AG08395 (cell line): ENCODE measurements at places on chromosomes 11 and 22.

GRCh38 chr11:131311776-131312514, 58.5 kb upstream of the NTM start:
- no peak for DNase-seq

DNA sequence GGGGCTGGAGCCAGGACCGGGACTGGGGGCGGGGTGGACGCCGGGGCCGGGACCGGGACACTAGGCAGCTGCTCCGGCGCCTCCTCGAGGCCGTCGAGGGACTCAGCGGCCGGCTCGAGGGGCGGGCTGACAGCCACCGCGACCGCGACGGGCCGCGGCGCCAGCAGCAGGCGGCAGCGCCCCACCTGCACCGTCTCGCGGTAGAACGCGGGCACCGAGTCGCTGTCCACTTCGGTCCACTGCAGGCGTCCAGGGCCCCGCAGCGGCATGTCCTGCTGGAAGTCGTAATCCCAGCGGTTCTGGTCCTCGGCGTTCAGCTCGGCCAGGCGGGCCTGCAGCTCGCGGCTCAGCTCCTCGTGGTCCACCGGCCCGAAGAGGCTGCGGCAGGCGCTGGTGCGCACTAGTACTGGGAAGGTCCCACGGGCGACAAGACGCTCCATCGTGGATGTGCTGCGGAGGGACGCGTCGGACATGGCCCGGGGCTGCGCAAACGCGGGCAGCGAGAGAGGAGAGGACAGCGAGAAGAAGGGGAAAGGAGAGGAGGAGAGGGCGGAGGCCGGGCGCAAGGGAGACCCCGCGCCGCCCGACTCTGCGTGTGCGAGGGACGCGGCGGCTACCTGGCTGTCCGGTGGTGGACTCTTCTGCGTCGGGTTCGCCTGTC, 428 bp downstream of the CDKN1C start:
- peak; percentile 67 for DNase-seq

GRCh38 chr22:32661296-32661695, 140.2 kb upstream of the TIMP3 start:
- DNase-seq: peak; percentile 82

GRCh38 chr11:12179019-12179418, 68.6 kb downstream of the MICAL2 start:
- no peak for DNase-seq

GRCh38 chr11:117511931-117512539, 184.4 kb downstream of the CEP164 start:
- no peak for DNase-seq

DNA sequence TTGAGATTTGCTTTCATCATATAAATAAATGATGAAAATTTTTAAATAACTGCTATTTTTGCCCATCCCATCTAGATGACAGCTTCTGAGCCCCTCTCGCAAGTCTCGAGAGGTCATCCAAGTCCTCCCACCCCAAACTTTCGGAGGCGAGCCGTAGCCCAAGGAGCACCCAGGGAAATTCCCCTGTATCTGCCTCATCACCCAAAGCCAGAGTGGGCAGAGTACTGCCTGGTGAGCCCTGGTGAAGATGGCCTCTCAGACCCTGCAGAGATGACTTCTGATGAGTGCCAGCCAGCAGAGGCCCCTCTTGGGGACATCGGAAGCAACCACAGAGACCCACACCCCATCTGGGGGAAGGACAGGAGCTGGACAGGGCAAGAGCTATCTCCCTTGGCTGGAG, 83.9 kb upstream of the PARVA start:
- DNase-seq: no peak

DNA sequence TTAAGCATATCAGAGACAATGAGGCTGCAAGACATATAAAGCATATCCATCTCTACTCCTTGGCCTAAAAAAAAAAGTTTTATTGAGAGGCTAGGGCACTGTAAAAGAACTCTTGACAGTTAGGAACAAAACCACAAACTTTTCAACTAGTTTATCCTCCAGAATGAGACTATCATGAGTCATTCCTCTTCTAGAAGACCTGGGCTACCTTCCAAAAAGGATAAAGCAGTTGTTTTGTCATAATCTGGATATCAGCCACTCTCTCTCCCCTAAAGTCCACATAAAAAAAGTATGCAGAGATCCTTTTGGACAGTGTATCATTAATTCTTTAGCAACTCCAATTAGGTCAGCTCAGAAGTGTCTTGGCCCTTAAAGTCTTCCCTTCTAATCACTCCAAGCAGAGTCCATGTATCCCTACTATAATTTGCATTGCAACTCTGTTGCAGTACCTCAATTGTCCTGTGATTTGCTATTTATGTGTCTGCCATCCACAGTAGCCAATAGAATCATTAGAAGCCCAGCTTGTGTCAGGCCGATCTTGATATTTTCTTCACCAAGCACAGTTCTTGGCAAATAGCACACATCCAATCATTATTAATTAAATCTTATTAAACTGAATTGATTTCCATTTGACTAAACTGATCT, 10.4 kb downstream of the OR51T1 start:
- peak; percentile 87 for DNase-seq

GRCh38 chr11:116403794-116404461, 368.9 kb downstream of the BUD13 start:
- DNase-seq: no peak

DNA sequence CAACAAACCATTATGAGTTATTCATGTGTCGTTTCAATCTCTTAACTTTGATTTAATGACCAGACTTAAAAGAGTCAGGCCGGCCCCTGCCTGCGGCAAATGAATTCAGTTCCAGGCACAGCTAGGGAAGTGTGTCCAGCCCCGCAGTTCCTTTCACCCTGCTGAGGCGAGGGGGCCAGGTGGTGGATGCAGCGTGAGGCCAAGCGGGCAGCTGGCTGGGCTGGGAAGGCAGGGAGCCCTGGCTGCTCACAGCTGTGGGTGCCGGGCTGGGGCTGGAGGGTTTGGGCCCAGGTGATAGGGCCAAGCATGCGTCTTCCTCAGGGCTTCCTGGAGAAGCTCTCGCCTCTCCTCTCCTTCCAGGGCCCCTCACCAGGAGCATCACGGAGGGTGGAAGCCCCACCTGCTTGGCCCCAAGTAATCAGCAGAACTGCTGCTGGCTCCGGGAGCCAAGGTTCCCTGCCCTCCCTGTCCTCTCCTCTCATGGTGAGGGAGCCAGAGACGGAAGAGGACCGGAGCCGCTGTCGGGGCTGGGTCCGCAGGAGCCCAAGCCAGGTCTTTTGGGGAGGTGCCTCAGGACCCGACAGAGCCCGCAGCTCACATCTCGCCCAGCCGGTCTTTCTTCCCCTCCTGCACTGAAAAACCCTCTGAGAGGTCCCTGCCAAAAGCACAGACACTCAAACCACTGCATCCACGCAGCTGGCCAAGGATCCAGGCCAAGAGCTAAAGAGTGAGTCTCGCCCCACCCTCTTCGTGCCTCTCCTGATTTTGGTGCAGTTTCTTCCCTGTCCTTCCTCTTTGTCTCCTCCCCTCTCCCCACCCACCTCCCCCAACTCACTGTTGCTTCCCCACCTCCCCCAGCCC, 97.0 kb downstream of the ST3GAL4 start:
- no peak for DNase-seq

DNA sequence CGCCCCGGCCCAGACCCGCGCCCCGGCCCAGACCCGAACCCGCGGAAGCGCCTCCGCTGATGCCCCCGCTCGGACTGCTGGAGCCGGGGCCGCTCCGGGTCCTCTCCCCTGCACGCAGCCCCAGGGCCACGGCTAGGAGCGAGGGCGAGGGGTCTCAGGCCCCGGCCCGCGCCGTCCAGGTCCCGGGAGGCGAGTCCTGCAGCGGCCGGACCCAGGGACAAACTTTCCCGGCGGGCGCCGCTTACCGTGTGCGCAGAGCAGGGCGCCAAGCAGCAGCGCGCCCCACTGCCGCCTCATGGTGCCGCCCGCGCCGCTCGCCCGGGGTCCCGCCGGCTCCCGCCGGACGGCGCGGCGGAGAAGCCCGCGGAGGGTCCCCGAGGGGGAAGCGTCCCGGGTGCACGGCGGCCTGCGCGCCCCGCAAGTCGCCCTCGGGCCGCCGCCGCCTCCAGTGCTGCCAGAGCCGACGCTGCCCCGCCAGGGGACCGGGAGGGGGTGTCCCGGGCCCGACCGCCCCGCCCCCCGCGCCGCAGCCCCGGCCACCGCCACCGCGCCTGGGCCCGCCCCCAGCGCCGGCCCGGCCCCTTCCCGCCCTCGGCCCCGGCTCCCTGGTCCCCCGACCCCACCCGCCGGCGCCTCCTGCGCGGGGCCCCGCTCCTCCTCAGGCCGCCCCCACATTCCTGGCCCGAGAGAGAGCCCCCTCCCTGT, at the start of gene LRP4:
LRP4 (minus strand) TSS at position 468 of the 705 bp plus-strand sequence; CDS start at position 297, 171 bp downstream.
- DNase-seq: no peak

- no peak for DNase-seq
Observed at GRCh38 chr11:44746894-44747293, 20.1 kb downstream of the TSPAN18 start.

- DNase-seq: no peak
Observed at GRCh38 chr11:72637198-72637597, 37.0 kb downstream of the PDE2A start.

- no peak for DNase-seq
Observed at GRCh38 chr22:43996170-43996980, 27.7 kb upstream of the PARVB start.

DNA sequence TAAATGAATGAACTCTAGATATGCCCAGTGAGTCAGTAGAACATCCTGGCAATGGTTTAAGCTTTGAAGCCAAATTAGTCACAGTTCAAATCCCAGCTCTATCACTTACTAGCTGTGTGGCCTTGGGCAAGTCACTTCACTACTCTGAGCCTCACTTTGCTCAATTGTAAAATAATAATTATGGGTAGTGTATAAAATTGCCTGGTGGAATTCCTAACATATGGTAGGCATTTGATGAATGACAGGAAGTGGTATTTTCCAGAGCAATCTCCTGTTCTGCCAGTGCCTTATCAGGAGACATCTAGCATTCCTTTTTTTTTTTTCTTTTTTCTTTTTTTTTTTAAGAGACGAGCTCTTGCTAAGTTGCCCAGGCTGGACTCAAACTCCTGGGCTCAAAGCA, 13.0 kb downstream of the SCN4B start:
- DNase-seq: no peak

DNA sequence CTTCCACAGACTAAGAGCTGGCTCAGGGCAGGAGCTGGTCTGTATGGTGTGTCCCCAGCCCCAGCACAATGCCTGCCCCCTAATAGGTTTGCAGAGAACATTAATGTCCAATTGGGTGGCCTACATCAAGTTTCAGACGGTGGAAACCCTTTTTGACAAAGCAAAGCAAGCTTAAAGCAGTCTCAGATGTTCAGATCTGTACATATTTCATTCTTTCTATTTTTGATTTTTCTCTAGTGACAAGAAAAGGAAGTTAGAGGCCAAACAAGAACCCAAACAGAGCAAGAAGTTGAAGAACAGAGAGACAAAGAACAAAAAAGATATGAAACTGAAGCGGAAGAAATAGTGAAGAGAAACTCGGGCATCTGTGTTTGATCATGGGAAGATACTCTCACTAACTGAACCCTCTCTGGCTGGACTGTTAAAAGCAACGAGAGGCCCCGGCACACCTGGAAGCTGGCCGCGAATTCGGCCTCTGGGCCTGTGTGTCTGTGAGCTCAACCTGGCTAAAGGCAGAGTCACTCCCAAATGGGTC, 40.5 kb downstream of the NAT10 start:
- no peak for DNase-seq

- no peak for DNase-seq
Observed at GRCh38 chr11:47991266-47991830, 11.0 kb downstream of the PTPRJ start.

- no peak for DNase-seq
Observed at GRCh38 chr11:123185326-123185725, 9.7 kb downstream of the CLMP start.

DNA sequence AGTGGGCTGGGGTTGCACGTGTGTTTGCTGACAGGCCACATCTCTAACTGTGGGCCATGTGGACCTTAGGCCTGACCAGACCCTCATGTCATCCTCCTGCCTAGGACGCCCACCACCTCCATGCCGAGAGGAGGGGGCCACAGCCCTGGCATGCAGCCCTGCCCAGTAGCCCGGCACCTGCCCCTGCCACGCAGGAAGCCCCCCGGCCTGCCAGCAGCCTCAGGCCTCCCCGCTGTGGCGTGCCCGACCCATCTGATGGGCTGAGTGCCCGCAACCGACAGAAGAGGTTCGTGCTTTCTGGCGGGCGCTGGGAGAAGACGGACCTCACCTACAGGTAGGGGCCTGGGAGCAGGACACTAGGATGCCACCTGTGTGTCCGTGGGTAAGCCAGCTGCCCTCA, 6.4 kb downstream of the MMP11 start:
- no peak for DNase-seq

DNA sequence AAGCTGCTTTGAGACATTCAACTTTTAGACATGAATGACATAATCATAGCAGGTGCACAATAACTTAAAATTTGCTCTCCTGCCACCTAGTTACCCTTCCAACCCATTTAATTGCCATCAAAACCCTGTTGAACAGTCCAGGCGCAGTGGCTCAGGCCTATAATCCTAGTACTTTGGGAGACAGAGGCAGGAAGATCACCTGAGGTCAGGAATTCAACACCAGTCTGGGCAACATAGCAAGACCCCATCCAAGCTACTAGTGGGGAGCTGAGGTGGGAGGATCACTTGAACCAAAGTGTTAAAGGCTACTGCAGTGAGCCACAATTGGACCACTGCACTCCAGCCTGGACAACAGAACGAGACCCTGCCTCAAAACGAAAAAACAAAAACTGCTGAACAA, 4.0 kb upstream of the PHF21A start:
- DNase-seq: no peak

GRCh38 chr11:76455331-76455730, 10.5 kb downstream of the EMSY start:
- no peak for DNase-seq

DNA sequence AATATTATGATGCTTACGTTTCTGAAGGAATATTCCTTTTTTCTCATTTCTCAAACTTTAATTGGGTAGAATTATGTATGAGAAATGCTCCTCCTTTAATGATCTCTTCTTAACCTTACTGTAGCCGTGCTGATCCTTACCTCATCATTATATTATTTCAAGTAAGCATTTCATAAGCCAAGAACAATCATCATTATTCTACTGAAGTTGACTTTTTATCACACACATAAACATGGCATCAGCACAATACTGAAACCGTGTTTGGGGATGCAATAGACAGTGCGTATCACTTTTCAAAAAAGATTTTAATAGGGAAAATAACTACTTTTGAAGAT, 162.8 kb downstream of the ARHGAP42 start:
- no peak for DNase-seq

DNA sequence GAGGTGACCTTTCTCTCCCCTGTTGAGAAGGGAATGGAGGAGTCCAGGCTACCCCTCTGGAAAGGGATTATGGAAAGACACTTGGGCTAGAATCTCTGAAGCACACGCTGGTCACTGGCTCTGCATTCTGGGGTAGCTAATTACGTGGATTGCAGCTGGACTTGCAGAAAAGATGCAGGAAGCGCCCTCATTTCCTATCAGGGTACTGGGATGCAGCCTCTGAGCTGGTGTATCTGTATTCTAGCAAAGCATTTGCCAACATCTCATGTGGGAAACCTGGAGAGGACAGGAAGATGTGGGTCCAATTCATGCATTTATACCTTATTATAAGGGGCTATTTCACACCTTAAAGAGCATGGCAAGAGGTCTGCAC, 44.3 kb downstream of the CD82 start:
- DNase-seq: no peak

DNA sequence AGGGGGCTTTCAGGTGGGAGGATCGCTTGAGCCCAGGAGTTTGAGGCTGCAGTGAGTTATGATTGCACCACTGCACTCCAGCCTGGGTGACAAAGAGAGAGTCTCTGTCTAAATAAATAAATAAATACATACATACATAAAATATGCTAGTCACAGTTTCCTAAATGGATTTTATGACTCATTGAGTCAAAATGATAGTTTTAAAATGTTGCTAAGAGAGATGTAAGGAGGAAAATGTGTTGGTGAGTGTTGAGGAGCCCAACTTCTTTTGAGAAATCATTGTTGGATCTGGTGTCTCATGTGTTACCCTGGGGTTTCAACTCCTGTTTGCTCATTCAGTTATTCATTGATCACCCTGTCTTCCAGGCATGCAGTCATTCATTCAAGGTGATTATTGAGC, 21.0 kb downstream of the PARVB start:
- peak; percentile 56 for DNase-seq
